EL (cell line): ENCODE measurements at places on chromosomes 12 and 14.

- no peak for DNase-seq
These were observed 8.0 kb downstream of the LRRC74A start for GRCh38 chr14:76834241-76834661.

DNA sequence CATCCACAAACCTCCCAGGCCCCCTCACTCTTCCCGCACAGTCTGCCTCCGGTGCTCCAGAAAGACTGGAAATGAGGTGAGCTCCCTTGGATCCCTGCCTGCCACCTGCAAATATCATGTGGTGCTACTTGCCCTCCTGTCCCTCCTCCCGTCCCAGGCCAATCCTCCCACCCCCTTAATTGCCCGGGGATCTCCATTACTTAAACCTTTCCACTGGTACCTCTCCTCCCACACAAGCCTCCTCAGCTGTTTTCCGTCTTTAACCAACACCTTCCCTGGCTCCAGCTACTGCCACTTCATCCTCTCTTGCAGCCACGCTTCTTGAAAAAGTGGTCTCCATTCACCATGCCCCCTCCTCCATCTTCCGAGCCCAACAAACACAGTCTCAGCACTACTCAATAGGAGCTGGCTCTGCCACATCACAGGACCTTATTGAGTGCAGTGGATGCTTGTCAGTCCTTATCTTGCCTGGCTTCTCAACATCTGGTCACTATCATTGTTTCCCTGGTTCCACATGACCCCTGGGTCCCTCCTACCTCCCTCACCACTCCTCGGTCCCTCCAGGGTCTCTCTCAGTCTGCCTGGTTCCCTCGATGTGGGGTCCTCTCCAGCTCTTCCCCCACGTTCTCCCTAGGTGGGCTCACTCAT lies 11.5 kb downstream of the FAIM2 start:
- no peak for DNase-seq

GRCh38 chr12:49212572-49212971 lies 23.7 kb upstream of the TUBA1A start:
- no peak for DNase-seq

GRCh38 chr14:62003701-62004100 lies 241.5 kb downstream of the SNAPC1 start:
- DNase-seq = no peak

GRCh38 chr14:62141139-62141538 lies 378.9 kb downstream of the SNAPC1 start:
- DNase-seq = no peak

DNA sequence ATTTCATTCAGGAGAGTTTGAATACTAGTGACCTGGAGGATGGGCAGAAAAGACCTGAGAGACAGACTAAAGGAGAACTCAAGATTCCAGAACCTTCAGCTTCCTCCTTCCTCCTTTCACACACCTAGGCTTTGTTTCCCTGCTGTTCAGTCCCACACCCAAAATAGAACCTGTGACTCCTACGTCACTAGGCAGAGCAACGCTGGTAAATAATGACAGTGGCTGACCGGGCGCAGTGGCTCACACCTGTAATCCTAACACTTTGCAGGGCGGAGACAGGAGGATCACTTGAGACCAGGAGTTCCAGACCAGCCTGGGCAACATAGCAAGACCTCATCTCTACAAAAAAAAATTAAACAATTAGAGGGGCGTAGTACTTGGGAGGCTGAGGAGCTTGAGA lies 166.4 kb upstream of the FKBP4 start:
- no peak for DNase-seq

GRCh38 chr12:63805704-63806672 lies 26.3 kb downstream of the RXYLT1 start:
- DNase-seq = no peak

DNA sequence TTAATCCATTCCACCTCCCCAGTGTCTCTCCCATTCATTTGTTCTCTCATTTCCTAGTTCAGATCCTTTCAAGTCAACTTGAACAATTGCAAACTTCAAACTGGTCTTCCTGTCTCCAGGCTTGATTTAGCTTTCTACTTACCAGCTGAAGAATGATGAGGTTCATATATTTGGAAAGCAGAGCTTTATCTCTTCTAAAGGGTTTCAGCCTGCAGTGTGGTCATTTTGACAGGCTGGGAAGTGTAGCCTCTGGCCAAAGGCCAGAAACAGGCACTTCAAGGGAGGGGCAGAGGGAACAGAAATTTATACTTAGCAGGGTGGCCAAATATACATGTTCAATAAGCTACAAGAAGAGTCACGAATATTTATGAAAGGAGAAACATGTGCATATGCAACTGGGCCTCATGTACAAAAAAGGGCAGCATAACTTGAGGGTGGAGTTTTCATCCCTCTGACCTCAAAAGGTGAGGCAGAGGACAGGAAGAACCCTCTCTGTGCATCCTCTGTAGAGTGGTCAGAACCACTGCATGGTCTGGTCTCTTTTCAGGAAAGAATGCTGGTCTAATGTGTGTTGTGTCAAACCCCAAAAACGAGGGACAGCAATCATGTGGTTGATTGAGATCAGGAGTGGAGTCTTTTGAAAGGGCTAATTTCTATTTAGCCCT lies 34.0 kb upstream of the HECTD1 start:
- no peak for DNase-seq
